ENCODE measurements at places on chromosomes 2 and 18. TPM values are rescaled to one million over a fixed set of nuclear protein-coding genes. Genes with fewer than 3 reads are reported as not detected.

The HES6 gene
- polyA plus RNA-seq, result 9.2 TPM

The RNF125 gene
- polyA plus RNA-seq, result 2.1 TPM

The LYG1 gene
- 6.8 TPM for polyA plus RNA-seq

DNA sequence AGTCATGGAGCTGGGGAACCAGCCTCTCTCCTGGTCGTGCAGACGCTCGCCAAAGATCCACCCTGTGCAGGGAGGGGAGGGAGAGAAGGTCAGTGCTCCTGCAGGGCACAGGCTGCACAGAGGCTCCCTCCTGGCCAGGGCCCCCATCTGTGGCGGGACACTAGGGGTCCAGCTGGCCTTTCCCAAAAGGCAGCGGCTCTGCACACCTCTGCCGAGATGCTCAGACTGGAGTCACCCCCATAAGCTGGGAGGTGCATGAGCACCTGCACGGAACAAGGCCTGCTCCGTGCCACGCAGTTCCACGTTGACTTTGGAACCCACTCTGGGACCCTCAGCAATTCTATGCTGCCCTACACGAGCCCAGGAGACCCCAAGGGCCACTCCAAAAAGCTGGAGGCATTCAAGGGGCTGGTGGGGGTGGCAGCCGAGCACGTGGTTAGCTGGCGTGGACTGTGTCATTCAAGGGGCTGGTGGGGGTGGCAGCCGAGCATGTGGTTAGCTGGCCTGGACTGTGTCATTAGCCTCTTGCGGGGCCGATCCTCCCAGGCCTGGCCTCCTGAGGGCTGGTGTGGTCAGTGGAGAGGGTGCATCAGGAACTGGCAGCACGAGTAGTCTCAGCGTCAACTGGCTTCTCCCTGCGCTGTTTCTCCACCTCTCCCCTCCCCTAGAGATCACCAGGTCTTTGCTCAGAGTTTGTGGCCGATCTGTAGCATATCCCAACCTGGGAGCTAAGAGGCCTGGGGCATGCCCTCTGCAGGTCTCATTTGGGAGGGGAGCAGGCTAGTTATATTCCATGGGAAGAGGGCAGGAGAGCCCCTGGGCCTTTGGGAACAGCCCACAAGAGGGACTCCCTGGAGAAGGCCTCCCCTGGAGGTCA lies 9.8 kb downstream of the SNORC start:
- DNase-seq, result no peak

- DNase-seq, result no peak
These were observed 98.6 kb upstream of the ZNF397 start for GRCh38 chr18:35142275-35142615.

DNA sequence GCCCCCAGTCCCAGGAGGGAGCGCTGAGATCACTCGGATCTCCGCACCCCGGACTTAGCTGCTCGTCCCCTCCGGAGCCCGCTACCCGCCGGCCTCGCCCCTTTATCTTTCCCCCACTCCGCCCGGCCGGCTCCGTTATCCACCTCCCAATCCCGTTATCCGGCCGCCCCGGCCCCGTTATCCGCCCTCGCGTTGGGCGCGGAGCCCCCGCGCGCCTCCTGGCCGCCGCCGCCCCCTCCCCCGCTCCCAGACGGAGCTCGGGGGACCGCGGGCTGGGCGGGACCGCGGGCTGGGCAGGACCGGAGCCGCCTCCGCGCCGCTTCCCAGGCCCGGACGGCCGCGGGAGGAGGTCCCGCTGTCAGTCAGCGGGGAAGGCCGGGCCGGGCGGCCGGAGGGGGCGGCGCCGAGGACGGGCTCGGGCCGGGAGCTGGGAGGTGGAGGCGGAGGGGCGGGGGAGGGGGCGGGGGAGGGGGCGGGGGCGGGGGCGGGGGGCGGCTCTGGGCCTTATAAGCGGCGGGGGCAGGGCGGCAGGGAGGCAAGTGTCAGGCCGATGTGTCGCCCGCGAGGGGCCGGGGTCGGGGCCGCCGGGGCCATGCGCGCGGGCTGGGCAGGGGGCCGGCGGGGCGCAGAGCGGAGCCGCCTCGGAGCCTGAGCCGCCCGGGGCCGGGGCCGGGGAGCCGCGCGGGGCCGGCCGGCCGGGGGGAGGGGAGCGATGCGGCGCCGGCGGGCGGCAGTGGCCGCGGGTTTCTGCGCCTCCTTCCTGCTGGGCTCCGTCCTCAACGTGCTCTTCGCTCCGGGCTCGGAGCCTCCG lies at the start of gene PKDCC:
Gene PKDCC, plus strand, starts transcription at position 534 of the 811 bp plus-strand sequence. Its CDS starts 179 bp downstream, at position 713.
- peak; percentile 90 for DNase-seq

- DNase-seq, result no peak
These were observed 144.8 kb downstream of the RNF152 start for GRCh38 chr18:61748004-61748403.

The CPLX4 gene
- 0.07 TPM for polyA plus RNA-seq

DNA sequence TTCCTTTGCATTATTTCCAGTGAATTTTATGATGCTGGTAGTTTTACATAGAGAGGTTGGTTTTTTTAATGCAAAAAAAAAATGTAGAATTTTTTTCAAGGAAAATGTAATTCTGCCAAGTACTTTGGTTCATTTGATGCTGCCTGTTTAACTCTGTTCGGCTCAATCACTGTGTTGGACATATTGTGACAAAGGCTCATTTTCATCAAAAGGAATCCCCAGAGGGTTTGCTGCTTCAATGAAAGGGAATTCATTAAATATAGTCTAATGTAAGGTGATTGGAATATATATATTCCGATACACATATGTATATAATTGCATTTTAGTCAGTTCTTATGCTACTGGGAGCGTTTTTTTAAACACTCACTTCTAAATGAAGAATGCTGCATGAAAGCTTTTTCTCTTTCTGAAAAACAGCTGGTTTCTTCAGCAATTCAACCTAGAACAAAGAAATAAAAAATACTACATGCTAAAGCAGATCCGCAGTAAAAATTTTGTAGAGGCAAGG lies 314.6 kb upstream of the VWC2L start:
- no peak for DNase-seq

The HK2 gene
- polyA plus RNA-seq, result 14.0 TPM

- DNase-seq, result no peak
These were observed 101.7 kb upstream of the MSH2 start for GRCh38 chr2:47301277-47301618.

DNA sequence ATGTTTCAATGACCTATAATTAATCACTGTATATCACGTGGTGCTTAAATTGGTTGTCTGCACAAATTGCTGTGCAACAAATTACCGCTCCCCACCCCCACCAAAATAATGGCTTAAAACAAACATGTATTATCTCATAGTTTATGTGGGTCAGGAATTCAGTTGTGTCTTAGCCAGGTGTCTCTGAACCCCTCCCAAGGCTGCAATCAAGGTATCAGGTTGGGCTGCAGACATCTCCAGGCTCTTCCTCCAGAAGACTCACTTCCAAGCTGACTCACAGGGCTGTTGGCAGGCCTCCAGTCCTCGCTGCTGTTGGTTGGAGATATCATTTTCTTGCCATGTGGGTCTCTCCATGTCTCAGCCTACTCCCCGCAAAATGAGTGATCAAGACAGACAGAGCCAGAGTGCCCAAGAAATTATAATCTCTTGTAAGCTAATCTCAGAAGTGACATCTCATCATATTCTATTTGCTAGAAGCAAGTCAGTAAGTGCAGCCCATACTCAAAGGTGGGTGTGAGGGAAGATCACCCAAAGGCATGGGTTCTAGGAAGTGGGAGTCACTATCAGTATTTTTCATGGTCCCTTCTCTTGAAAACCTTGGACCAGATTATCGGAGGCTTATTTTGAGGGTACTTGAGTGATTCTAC lies 38.4 kb downstream of the SPC25 start:
- DNase-seq, result no peak

DNA sequence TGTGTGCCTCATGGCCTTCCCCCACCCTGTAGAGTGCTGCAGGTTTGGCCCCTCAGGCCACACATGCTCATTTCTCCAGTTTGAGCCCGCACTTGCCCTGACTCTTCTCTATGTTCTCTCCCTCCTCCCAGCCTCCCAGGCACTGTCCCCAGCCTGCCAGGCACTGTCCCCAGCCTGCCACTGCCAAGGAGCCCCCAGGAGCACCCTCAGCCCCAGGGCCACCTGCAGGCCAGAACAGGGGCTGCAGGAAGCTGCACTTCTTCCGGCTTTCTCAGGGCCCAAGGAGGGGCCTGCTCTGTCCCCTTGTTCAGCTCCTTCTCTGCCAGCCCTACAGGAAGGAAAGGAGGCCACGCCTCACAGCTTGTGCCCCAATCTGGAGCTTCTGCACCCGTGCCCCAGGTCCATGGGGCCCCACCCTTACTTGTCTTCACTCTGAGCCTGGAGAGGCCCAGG lies 31.6 kb downstream of the CYP26B1 start:
- DNase-seq, result no peak

The SPP2 gene
- not detected for polyA plus RNA-seq

The SERPINB11 gene
- not detected for polyA plus RNA-seq

DNA sequence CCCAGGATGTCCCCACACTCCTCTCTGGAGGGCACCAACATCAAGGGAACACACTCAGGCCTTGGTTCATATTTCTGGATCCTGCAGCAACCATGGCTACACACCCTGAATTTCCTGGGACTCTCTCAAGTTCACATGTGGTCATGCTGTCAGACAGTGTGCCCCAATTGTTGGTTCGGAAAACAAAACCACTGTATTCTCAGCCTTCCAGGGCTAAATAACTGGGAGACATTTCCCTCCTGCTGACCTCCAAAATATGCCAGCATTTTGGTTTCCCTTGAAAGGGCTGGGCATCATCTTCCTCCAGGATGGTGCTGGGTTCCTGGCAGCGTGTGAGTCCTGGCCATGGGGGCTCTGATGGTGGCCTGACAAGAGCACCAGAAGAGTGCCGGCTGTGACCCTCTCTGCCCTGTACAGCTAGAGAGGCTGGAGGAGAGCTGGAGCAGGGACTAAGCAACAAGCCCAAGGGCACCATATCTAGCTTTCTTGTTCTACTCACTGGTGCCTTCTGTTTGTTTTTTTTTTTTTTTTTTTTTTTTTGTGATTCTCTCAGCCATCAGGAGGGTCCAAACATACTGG lies 37.5 kb upstream of the WIPF1 start:
- no peak for DNase-seq

- no peak for DNase-seq
These were observed 318.8 kb downstream of the SMAD2 start for GRCh38 chr18:47611649-47612048.

DNA sequence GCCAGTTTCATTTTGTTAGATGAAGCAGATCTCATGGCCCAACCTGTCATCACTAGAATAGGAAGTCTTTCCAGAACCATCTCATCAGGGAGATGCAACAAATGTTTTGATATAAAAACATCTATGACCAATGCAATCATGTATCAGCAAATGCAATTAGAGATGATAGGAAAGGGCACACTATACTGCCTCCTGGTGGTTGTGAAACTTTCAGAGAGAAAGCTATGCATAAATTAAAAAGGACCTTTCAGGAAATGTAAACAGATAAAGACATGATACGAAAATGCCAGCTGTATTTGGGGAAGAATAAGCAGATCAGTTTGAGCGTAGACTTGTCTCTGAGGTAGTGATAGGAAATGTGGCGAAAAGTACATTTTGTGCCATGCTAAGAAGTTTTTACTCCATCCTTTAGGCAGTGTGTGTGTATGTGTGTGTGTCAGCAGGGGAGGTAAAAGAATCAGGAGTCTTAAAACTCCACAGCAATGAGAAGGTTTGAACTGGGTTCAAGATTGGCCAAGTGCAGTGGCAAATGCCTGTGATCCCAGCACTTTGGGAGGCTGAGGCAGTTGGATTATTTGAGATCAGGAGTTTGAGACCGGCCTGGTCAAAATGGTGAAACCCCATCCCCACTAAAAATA lies 479.3 kb downstream of the CPS1 start:
- peak; percentile 27 for DNase-seq

The C1GALT1C1L gene
- polyA plus RNA-seq, result 3.7 TPM

- peak; percentile 73 for DNase-seq
These were observed 42.1 kb upstream of the TRIM43B start for GRCh38 chr2:95526360-95527341.

DNA sequence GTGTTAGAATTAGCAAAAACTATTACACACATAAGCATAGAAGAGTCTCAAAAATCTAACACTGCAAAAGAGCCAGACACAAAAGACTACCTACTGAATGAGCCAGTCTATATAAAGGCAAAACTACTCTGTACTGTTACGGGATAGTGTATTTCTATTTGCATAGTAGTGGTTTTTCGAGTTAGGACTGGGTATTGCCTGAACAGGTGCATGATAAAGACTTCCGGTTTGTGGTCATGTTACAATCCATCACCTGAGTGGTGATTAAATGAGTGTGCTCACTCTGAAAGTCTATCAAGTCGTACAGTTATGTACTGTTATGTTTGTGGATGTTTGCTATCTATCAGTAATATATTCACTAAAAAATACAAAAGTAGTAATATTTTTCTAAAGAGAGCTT lies 523.3 kb upstream of the SYT4 start:
- DNase-seq, result no peak

DNA sequence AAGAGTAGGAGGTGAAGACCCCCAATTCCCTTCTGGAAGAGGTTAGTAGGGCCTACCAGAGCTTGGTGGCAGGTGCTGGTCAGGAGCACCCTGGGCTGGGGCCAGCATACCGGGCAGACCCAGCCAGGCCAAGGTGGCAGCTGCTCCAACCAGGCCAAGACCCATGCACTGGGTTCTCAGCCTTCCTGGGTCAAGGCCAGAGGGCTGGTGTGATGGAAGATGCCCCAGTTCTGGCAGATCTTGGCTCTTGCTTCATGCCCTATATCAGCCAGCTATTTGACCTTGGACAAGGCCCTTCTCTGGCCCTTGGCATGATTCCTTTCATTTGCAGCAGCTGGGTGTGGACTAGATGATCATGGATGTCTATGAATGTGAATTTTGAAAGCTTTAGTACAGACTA lies 57.7 kb downstream of the PRKCE start:
- DNase-seq, result no peak

GRCh38 chr2:186913870-186914269 lies 64.9 kb upstream of the ZSWIM2 start:
- DNase-seq, result no peak

The RTP5 gene
- not detected for polyA plus RNA-seq

- DNase-seq, result no peak
These were observed 19.9 kb upstream of the SCYGR1 start for GRCh38 chr2:227407591-227408151.

The PCARE gene
- polyA plus RNA-seq, result 0.32 TPM

DNA sequence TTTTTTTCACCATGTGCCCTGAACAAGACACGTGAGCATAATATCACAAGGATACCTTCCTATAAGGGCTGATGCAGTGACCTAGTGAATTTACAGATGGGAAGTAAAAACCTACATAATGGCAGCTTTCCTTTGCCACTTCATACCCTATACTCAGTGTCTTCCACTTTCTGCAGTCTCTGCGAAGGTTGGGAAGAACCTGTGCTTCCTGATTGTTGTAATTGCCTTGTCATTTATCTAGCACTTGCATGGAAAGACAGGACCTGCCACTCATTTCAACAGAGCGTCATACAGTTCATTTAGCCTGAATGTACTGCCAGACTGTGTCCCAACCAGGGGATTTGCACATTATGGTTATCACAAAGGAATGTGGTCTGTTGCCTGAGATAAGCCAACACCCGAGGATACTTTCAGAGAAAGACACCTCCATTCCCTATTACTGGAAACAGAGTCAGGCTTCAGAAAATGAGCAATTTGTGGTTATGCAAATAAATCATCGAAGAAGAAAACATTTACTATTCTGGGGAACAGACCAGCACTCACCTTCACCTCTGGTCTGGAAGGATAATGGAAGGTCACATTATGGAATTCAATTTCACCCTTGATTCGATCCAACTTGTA lies 55.0 kb downstream of the ABCB11 start:
- DNase-seq, result no peak
